ENCODE measurements at places on chromosomes 1 and 21.

DNA sequence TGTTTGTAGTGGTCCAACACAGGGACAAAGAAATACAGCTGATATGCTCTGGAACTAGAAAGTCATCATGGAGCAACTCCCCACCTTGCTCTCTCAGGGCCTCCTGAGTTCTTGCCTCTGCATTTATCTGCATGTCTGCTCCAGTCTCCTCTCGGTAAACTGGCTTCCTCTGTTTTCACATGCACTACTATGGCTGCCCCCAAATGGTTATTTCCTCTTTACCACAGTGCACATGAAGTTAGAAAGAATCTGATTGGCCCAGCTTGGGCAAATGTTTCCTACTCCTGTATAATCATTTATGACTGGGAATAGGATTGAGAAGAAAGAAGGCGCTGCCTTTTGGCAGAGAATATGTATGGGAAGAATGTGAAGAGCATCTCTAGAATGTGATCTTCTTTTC is 16.5 kb upstream of the PSMB2 start:
- no peak for DNase-seq

GRCh38 chr1:212671342-212672031 is 28.2 kb downstream of the BATF3 start:
- no peak for DNase-seq

DNA sequence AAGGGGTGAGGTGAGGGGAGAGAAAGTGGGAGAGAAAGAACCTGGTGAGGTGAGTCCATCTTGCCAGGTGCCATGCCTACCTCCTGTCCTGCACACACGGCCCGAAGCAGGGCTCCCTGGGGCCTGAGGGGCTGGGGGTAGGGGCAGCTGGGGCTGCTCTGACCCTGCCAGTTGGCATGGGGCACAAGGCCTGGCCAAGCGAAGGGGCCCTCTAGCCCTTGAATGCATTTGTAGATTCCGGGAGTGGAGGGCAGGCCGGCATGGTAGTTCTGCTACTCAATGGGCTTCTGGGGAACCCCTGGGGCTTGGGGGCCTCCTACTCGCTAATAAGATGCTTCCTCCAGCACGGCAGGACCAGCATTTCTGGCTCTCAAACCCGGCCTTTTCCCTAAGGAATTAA is 3.6 kb upstream of the PRDM16 start:
- peak; percentile 6 for DNase-seq

DNA sequence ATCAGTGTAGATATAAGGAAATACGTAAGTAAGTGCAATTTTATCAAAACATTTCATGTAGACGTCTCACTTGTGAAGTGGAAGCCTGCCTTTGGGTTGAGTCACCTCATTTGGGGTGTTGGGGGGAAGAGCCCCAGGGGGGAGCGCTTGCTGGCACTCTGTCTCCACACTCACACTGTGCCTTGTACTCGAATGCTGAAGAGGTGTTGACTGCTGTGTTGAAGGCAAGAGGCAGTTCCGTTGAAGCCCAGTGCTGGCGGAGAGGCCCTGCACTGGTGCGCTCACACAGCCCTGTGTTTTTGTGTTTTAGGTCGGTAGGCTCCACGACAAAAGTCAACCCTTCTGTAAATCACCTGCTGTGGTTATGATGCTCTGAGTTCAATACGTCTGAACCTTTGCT is 131.9 kb upstream of the COL6A1 start:
- DNase-seq: no peak

GRCh38 chr21:28604946-28605537 is 387.6 kb downstream of the LTN1 start:
- no peak for DNase-seq

DNA sequence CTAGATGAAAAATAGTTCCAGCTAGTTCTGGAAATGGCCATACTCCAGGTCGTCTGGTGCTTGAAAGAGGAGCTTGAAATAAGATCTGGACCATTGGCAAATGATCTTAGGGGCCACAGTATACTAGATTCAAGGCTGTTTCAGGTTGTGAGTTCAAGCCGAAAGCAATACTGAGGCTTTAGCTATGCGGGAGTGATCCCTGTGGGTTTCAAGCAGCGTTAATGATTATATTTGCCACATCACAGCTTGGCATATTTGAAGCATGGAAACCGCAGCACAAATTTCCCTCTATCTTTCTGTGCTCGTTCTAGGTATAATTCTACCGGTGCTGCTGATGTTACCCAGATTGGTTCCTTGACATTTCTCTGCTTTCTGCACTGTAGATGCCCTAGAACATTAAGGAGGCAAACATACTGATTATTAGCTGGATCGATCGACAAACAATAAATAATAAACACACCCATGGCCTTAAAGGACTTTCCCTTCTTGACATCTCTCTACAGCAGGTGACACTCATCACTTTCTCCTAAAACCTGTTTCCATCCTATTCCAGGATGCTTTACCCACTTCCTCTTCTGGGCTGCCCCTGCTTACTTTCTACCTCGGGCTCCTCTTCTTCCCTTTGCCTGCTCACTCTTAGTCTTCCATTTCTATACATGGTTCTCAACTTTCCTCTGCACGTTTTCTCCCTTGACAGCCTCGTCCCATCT is 40.6 kb upstream of the LYST start:
- DNase-seq: no peak

DNA sequence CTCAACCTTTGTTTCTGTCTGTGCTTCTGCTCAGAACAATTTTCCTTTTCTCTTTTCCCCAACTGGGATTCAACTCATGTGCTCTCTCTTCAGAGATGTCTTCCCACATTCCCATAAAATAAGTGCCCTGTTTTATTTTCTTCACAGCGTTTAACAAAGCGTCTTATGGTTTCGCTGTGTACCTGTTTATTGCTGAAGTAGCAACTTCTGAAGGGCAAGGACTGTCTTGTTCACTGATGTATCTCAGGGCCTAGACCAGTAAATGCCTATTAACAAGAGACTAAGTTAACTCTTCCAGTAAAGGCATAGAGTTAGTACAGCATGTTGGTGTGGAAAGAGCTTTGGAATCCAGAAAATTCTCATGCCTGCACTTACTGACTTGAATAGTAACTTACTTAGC is 42.9 kb upstream of the MPZL1 start:
- no peak for DNase-seq

GRCh38 chr1:50378770-50379169 is 44.5 kb downstream of the DMRTA2 start:
- no peak for DNase-seq

- DNase-seq: peak; percentile 77
Measured at GRCh38 chr1:222465211-222466041, 82.5 kb downstream of the HHIPL2 start.
